ENCODE measurements at places on chromosomes 6 and 20.

- no peak for DNase-seq
These were observed 14.3 kb upstream of the NEDD9 start for GRCh38 chr6:11246722-11247121.

GRCh38 chr20:64062276-64062595, 762 bp upstream of the TCEA2 start:
- DNase-seq = no peak

GRCh38 chr20:53676519-53676822, 82.8 kb upstream of the ZNF217 start:
- DNase-seq = no peak

GRCh38 chr6:79783670-79784394, 152.7 kb downstream of the SH3BGRL2 start:
- no peak for DNase-seq

- peak; percentile 59 for DNase-seq
These were observed 1.2 kb upstream of the MYCT1 start for GRCh38 chr6:152696522-152696921.

DNA sequence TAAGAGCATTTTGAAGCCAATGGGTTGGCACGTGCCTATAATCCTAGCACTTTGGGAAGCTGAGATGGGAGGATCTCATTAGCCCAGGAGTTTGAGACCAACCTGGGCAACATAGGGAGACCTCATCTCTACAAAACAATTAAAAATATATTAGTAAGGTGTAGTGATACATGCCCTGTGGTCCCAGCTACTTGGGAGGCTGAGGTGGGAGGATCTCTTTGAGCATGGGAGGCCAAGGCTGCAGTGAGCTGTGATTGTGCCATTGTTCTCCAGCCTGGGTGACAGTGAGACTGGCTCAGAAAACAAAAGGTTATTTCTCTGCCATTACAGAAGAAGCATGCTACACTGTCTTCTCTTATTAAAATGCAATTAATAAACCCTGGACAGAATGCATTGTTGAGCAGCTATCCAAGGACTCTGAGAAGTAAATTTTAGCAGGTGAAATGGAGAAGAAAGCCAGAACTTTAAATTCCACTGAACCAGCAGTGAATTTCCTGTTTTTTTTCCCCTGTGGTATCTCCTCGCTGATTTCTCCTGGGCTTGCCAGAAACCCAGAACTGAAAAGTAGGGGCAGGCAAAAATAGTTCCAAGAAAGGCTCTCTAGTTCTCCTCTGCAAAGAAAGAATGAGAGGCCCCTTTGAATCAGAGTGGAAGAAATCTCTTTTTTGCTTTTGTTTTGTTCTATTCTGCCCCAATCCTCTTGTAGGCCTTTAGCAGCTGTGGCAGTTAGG, 8.4 kb downstream of the AMD1 start:
- no peak for DNase-seq

DNA sequence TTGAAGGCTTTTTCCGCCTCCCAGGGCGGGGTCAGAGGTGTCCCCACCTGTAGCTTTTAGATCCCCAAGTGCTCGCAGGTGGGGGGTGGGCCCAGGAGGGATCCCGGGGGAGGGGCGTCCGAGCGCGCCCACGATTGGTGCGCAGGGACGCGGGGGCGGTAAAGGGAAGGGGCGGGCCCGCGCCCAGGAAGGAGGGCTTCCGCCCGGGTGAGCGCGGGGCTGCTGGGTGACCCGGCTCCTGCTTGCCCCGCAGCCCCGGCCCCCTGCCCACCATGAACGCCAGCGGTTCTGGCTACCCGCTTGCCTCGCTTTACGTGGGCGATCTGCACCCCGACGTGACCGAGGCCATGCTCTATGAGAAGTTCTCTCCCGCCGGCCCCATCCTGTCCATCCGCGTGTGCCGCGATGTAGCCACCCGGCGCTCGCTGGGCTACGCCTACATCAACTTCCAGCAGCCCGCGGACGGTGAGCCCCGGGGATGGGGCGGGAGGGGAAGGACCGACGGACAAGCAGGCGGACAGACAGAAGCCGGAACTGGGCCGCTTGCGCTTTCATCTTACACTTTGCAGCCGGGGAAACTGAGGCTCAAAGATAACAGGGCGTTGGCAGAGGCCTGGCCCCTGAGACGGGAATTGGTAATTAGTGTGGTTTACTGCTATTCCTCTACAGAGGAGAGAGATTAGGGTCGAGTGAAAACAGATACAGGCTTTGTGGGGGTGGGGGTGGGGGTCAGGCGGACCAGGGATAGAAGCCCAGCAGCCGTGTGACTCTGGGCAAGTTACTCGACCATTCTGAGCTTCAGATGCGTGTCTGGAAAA, at the start of gene PABPC1L:
PABPC1L (plus strand) TSS at position 189 of the 818 bp plus-strand sequence; CDS start at position 273, 84 bp downstream.
- peak; percentile 50 for DNase-seq

- DNase-seq = peak; percentile 60
These were observed 1.2 kb upstream of the C6orf62 start for GRCh38 chr6:24720131-24720603.

- no peak for DNase-seq
These were observed 134.8 kb downstream of the PXDC1 start for GRCh38 chr6:3616565-3617176.

DNA sequence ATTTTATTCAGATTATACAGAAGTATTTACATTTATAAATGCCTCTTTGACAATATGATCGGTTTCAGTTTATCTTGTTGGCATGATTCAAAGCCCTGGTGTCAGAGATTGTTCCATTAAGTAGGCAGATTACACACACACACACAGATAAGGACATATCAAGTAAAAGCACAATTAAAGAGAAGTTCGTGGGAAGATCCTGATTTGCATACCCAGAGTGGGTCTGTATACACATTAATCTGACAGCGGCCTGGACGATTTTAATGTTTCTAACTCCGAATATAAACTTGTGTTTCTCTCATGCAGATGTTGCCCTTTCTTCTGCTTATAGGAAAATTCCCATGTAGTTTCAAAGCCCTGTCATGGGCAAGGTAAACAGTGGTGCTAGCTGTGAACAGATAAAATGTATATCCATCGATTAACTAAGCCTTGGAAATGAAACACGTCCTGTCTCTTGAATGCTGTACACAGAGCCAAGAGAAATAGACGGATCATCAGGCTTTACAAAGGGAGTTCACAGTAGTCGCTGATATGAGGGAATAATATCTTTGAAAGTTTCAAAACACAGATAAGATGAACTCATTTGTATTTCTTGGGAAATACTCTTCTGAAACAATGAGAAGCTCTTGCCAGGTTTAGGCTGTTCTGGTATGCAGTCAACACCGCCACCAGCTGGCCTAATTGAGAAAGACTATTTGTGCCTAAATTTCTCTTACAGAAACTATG, 108.2 kb upstream of the GMDS start:
- DNase-seq = peak; percentile 75

GRCh38 chr6:30029588-30029987, 31.5 kb upstream of the POLR1H start:
- no peak for DNase-seq

DNA sequence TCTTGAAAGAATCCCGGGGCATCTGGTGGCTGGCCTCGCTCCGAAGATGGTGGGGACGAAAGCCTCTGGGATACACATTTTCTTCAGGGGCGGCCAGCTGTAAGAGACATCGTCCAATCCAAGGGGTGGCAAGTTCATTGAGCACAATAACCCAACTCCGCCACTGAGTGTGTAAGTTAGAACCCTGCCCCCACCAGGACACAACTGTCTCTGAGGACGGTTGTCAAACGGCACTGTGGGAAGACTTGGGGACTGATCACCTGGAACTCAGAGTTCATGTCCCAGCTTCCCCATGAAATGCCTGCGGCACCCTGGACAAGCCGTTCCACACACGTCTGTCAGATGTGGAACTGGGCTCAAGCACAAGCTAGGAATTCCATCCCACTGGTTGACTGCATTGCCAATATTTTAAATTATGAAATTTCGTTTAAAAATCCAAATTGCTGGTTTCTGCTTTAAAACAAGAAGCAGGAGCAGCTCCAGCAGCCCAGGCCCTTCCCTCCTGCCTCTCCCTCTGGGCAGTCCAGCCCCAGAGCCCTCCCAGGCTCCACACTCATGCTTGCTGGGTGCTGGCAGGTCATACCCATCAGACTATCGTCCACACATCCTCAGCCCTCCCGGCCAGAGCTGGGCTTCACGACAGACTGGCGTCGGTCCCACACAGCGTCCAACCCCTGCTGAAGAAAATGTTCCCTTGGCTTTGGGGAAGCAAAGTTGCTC, 80.9 kb upstream of the AFDN start:
- no peak for DNase-seq

GRCh38 chr6:55304747-55305146, 22.5 kb upstream of the GFRAL start:
- no peak for DNase-seq

- no peak for DNase-seq
These were observed 47.5 kb downstream of the SIRPA start for GRCh38 chr20:1942486-1943274.

GRCh38 chr20:60732322-60732721, 519.7 kb upstream of the CDH4 start:
- no peak for DNase-seq

- no peak for DNase-seq
These were observed 130.4 kb upstream of the SMLR1 start for GRCh38 chr6:130696806-130697205.

GRCh38 chr6:57135885-57136284, 36.2 kb upstream of the BAG2 start:
- DNase-seq = peak; percentile 63

DNA sequence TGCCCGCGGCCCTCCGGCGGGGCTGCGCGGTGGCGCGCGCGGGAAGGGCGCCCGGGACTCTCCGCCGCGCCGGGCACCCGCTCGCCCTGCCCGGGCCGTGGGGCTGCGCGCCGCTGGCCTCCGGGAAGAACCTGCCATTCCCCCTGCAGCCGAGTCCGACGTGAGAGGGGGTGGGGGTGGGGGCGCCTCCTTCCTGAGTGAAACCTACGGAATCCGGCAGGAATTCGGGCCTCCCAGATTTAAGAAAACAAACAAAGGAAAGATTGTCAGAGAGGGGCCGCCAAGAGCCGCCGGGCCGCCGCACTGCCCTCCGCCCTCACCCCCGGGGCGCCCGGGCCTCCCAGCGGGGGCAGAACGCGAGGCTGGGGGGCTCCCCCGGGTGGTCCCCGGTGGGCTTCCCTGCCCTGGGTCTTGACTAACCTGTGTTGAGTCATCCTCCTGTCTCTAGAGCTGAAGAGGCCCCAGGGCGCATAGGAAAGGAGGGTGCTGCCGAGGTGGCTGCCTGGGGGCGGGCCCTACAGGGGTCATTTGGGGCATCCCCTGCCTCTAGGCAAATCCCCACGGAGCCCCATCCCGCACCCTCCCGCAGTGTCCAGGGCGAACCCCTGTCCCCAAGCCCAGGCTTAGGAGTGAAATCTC, 42.2 kb upstream of the FOXP4 start:
- no peak for DNase-seq

DNA sequence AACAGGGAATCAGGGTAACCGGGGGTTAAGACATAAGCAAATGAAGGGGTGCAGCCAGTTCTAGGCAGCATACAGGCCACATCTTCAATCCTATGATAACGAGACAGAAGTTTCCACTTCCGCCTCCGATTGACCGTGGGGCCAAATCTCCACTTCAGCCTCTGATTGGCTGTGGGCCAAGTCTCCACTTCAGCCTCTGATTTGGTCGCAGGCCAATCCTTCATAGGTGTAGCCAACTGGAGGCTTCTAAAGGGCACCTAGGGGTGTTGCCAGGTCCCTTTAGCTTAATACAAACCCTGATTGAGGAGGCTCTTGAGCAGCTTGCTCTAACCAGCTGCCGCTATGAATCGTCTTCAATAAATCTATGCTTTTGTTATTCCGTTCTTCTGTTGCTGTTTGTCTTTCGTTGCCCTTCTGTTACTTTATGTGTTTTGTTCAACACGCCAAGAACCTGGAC, 2.1 kb upstream of the ERGIC3 start:
- DNase-seq = no peak

- peak; percentile 62 for DNase-seq
These were observed 73.6 kb downstream of the TBC1D32 start for GRCh38 chr6:121260651-121261102.

DNA sequence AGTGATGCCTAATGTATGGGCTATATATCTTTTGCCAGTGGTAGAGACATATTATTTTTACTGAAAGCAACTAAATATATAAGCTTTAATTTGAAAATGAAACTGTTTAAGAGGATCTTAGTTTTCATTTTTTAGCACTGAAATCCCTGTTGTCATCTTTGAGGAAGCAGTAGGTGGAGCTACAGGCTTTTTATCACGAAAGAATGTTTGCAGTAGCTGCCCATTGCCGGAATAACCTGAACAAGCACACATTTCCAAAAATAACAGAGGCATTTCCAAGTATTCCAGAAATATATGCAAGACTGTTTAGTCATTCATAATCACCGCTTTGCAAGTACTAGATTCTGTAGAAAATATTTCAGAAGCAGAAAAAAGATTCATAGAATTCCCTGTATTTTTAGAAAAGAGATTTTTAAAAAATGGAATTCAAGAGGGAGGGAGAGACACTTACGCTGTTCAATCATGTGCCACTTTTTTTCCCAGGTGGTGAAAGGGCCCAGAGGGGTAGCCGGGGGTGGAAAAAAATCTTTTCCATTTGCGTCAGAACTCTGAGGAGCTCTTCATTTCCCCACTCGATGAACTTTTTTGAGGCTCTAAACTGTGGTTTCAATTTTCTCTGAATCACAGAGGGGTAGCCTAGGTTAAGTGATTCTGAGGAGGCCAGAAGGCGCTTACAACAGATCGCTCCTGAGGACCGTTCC, 142.5 kb upstream of the FERMT1 start:
- peak; percentile 70 for DNase-seq

- no peak for DNase-seq
These were observed 96.3 kb upstream of the AFDN start for GRCh38 chr6:167730441-167730840.

- DNase-seq = no peak
These were observed 939 bp downstream of the DTNBP1 start for GRCh38 chr6:15661853-15662325.

- no peak for DNase-seq
These were observed 228.1 kb downstream of the TMEM200A start for GRCh38 chr6:130593948-130594347.

GRCh38 chr6:35415065-35415891, 36.9 kb upstream of the FANCE start:
- DNase-seq = peak; percentile 87

DNA sequence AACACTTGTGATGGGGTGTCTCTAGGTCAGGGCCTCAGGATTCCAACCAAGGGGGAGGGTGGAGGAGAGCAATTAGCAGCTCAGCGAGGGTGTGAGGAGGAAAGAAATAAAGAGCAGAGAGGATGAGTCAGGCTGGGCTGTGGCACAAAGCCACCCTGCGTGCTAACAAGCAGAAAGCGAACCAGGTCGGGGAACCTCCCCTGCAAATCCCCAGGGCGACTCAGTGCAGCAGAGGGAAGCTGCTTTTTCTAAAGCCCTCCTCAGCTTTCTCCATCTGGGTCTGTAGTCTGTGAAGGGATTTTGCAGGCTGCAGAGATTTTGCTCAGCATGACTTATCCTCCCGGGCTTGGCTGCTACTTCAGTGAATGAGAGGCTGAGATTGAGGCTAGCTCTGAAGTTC, 6.6 kb upstream of the SPO11 start:
- no peak for DNase-seq

DNA sequence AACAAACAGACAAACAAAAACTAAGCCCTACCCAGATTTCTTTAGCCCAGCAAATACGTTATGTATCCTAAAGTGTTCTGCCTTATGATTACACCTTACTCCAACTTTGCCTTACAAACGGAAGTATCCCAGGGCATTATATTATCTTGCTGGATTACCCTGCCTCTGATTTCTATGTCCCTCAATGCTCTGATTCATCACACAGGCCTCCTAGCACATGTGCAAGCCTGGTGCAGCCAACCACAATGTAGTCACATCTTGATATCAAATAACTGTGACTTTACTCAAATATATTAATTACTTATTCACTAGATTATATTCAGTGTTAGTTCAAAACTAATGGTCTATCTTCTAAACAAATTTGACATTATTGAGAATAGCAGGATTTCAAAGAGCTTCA, 598.6 kb downstream of the TBC1D32 start:
- no peak for DNase-seq

- no peak for DNase-seq
These were observed 5.6 kb downstream of the NR2E1 start for GRCh38 chr6:108171291-108171917.

Data from fibroblast of gingiva (primary cell).